ENCODE measurements at places on chromosomes 11 and 22.

DNA sequence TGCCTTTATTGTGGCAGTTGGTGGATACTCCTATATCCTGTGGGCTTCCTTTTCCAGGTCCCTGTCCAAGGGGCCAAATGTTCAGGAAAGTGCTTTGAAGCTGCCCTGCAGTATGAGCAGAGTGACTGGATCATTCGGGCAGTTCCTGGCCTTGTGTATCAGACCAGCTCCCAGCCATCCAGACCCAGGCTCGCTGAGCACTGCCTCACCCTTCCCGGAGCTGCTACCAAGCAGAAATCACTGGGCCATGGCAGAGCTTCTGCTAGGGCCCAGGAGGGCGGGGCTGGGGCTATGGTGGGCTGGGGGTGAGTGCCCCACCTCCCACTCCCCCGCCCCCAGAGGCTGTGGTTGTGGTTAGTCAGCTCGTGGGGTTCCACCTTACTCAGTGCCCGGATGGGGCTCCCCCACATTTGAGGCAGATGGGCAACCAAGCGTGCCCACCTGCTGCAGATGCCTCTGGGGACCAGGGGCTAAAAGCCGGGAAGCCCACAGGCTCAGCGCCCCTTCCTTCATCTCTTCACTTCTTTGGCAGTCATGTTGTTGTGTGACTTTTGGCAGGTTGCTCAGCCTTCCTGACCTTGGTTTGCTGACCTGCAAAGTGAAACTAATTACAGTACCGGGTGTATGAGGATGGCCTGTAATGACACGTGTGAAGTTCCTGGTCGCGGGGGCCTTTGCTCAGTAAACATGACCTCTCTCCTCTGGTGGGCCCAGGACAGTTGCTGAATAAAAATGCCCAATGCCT, 2.1 kb upstream of the LRRC32 start:
- no peak for DNase-seq

GRCh38 chr22:49398646-49399045, 429.0 kb downstream of the BRD1 start:
- no peak for DNase-seq

- no peak for DNase-seq
These were observed 10.8 kb downstream of the TTLL8 start for GRCh38 chr22:50047346-50047745.

- no peak for DNase-seq
These were observed 10.7 kb upstream of the MTMR3 start for GRCh38 chr22:29872144-29872893.

DNA sequence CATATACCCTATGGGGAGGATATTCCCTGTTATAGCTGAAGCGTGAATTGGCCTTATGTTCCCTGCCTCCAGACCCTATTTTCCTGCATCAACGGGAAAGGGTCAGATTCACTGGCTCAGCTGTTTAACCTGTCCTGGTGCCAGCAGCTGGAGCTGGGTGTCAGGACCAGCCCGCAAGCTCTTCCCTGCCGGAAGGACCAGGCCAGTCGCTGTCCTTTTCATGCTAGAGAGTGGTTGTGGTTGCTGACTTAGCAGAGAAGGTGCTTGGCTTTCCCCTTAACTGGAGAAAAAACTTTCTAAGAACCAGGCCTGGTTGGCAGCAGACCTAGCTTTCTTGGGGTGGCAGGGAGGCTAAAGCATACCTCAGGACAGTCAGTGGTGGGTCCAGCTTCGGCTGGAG, 5.2 kb upstream of the SREBF2 start:
- DNase-seq: no peak

- no peak for DNase-seq
These were observed 133.6 kb upstream of the C11orf58 start for GRCh38 chr11:16604794-16605388.

DNA sequence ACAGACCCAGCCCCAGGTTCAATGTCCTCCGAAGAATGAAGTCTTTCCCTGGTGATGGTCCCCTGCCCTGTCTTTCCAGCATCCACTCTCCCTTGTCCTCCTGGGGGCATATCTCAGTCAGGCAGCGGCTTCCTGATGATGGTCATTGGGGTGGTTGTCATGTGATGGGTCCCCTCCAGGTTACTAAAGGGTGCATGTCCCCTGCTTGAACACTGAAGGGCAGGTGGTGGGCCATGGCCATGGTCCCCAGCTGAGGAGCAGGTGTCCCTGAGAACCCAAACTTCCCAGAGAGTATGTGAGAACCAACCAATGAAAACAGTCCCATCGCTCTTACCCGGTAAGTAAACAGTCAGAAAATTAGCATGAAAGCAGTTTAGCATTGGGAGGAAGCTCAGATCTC, 14.1 kb downstream of the APOL1 start:
- DNase-seq: no peak

DNA sequence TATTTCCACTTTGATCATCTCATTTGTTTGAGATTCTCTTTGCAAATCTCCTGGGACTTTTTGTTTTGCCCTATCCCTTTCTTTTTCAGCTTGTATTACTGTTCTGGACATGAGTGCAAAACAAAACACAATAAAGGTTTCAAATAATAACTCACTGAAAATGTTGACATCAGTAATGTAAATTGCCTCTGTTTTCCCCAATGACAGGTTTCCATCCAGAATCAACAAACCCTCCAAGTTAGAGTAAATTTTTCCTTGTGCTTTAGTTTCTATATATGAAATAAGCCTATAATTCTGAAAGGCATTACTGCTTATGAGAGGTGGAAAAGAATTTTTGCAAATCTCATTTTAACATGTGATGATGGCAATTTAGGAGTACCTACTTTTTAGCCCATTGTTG, 187.0 kb upstream of the ANO3 start:
- DNase-seq: no peak

DNA sequence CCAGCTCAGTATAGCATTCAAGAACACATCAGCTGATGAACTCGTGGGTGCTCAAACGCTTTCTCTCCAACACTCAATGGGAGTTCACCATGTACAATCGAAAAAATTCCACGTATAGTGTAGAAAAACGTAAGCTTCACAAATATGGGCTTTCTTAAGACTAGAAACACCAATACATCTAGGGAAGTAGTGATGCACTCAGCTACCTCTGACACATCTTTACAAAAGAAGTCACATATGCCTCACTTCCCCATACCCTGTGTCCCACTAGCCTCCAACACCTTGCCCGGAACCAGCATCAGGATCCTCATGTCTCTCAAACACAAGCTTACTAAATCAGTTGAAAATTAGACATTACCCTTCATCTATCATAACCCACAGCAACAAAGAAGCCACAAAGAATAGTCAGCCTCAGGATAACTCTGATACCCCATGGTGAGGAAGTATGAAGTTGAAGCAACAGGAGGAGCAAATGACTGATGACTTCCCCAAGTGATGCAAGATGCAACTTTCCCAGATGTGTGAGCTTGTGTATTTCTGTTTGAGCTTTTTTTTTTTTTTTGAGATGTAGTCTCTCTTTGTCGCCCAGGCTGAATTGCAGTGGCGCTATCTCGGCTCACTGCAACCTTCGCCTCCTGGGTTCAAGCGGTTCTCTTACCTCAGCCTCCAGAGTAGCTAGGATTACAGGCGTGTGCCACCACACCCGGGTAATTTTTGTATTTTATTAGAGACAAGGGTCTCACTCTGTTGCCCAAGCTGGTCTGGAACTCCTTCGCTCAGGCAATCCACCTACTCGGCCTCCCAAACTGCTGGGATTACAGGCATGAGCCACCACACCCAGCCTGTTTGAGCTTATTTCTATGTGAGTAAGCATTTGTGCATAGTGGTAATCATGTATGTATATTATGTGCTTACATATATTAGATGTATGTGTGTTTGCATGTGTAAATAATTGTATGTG, 8.5 kb upstream of the DENND5A start:
- no peak for DNase-seq

DNA sequence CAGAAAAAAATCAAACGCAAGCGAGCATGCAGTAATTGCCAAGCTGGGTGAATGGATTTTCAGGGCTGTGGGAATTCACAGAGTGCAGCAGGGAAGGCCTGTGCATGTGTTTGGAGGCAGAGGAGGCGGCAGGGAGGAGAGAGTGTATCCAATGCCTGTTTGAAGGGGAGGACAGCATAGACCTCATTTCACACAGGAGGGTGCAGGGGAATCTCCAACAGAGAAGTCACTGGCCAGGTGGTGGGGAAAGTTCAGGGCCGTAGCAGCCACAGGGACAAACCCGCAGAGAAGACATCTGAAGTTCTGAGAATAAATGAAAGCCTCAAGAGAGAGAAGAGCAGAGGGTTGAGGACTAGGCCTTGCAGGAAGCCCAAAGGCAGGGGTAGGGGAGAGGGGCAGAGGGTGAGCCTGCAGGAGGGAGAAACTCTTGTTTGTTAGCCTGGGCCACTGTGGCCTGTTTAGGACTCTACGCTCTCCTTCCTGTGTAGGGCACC, 19.2 kb upstream of the KDM2A start:
- DNase-seq: no peak

DNA sequence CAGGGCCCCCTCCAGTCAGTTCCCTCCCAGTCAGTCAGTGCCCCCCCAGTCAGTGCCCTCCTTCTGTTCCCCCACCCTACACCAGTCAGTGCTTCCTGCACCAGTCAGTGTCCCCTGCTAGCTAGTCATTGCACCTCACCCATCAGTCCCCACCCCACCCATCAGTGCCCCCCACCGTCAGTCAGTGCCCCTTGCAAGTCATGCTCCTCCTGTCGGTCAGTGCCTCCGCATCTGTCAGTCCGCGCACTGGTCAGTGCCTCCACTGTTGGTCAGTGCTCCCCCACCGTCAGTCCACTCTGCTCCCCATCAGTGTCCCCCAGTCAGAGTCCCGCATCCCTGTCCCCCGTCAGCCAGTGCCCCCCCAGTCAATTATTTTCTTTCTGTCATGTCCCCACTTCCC, 3.3 kb downstream of the PPP6R2 start:
- DNase-seq: no peak

DNA sequence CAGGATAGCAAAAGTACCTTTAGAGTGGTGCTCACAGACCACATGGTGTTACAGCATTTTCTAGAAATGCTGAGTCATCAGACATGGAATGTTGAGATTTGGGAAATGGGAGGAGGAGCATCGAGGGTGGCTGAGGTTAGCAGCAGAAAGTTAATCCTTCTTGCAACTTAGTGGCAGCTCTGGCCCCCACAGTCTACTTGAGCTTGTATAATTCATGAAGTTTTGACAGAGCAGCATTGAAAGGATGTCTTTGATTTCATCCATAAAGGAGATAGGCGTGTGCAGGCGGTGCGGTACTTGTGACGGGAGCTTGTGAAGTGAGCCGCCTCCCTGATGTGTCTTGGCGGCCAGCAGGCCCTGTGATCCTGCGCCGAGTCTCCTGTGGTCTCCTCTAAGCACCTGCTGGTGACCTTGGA, 330.5 kb downstream of the TBC1D22A start:
- DNase-seq: no peak

GRCh38 chr11:13104619-13105236, 95.6 kb downstream of the RASSF10 start:
- no peak for DNase-seq

GRCh38 chr22:39368461-39368911, 18.7 kb downstream of the SYNGR1 start:
- DNase-seq: no peak

DNA sequence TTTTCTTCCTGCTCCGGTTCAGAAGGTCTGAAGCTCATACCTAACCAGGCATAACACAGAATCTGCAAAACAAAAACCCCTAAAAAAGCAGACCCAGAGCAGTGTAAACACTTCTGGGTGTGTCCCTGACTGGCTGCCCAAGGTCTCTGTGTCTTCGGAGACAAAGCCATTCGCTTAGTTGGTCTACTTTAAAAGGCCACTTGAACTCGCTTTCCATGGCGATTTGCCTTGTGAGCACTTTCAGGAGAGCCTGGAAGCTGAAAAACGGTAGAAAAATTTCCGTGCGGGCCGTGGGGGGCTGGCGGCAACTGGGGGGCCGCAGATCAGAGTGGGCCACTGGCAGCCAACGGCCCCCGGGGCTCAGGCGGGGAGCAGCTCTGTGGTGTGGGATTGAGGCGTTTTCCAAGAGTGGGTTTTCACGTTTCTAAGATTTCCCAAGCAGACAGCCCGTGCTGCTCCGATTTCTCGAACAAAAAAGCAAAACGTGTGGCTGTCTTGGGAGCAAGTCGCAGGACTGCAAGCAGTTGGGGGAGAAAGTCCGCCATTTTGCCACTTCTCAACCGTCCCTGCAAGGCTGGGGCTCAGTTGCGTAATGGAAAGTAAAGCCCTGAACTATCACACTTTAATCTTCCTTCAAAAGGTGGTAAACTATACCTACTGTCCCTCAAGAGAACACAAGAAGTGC, 661 bp upstream of the MALAT1 start:
- DNase-seq: no peak

- DNase-seq: no peak
These were observed 11.1 kb downstream of the CTR9 start for GRCh38 chr11:10762185-10762584.

DNA sequence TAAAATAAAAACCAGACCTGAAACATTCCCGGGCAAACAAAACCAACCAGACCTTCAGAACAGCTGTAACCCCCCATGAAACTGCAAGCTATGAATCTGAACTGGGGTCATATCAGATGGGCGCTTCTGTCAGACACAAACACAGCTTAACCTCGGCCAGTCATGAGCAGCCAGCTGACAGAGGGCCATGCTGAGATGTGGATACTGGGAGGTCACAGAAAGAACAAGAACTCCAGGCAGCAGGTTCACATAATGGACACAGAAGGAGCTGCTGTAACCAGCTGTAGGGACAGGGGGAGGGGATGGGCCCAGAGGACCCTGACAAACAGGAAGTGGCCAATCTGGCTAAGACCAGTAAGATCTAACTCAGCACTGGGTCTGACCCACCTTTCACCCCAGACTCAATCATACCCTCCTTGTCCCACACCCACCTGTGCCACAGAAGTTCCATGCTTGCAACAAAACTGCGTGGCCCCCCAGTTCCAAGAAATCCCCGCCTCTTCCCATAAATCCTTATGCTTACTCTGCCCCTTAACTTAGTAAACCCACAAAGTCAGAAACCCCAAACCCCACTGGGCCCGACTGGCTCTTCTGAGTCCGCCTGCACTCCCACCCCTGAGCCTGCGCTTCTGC, 4.0 kb downstream of the APOL4 start:
- DNase-seq: no peak

- DNase-seq: no peak
These were observed 7.1 kb upstream of the TNNT3 start for GRCh38 chr11:1912289-1912878.

DNA sequence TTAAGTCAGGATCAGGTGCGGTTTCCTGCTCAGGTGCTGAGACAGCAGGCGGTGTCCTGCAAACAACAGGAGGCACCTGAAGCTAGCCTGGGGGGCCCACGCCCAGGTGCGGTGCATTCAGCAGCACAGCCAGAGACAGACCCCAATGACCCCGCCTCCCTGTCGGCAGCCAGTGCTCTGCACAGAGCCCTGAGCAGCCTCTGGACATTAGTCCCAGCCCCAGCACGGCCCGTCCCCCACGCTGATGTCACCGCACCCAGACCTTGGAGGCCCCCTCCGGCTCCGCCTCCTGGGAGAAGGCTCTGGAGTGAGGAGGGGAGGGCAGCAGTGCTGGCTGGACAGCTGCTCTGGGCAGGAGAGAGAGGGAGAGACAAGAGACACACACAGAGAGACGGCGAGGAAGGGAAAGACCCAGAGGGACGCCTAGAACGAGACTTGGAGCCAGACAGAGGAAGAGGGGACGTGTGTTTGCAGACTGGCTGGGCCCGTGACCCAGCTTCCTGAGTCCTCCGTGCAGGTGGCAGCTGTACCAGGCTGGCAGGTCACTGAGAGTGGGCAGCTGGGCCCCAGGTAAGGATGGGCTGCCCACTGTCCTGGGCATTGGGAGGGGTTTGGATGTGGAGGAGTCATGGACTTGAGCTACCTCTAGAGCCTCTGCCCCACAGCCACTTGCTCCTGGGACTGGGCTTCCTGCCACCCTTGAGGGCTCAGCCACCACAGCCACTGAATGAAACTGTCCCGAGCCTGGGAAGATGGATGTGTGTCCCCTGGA, at the start of gene MYO7A:
MYO7A (plus strand) TSS at position 327 of the 772 bp plus-strand sequence. CDS start 2,389 bp downstream, outside the sequence.
- no peak for DNase-seq

All from activated CD4-positive, alpha-beta T cell treated with anti-CD3 and anti-CD28 coated beads for 24 hours (primary cell).